ENCODE measurements at places on chromosomes 6 and 20. TPM values are rescaled to one million over a fixed set of nuclear protein-coding genes. Genes with fewer than 3 reads are reported as not detected.

DNA sequence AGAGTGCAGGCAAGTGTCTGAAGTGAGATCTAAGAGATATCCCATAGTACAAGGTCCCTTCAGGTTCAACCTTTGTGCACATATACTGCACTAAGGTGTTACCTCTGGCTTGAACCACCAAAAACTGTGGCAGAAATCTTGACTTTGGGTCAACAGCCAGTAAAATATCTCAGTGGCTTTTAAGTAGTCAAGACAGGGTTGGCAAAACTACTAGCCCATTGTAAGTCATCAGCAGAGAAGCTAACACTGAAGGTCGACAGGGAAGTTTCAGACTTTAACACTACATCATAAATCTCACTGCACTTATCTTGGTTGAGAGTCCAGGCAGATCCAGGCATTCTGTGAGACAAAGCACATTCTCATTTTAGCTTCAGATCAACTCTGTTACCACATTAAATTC, 1684.7 kb downstream of the HACE1 start:
- no peaks in the 10 kb centered on the region for H3K4me1 ChIP-seq
- no peaks in the 10 kb centered on the region for H3K27me3 ChIP-seq
- no peak for DNase-seq
- no peak overlapping the region for H3K27ac ChIP-seq

DNA sequence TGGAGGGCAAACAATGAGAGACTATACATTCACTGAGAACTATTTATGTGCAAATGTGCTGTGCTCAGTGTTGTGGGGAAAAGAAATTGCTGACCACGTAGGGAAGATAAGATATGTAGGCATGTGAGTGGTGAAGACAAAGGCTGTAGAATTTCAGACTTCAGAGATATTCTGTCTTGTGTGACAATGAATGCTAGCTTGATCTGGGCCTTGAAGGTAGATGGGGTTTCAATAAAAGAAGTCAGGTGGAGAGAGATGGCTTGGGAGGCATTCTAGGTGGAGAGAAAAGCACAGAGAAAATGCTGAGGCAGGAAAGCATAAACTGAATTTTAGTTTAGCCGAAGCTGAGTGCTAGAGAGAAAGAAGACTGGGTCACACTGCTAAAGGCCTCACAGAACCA, 56.8 kb upstream of the EEF1A1 start:
- DNase-seq: no peak
- H3K4me3 ChIP-seq: no peak overlapping the region
- no peak overlapping the region for H3K27ac ChIP-seq
- H3K36me3 ChIP-seq: no peaks in the 10 kb centered on the region
- no peaks in the 10 kb centered on the region for H3K27me3 ChIP-seq

- no peaks in the 10 kb centered on the region for H3K36me3 ChIP-seq
- H3K27ac ChIP-seq: no peak overlapping the region
- DNase-seq: no peak
Measured at GRCh38 chr6:21967056-21967974, 329.5 kb downstream of the PRL start.

DNA sequence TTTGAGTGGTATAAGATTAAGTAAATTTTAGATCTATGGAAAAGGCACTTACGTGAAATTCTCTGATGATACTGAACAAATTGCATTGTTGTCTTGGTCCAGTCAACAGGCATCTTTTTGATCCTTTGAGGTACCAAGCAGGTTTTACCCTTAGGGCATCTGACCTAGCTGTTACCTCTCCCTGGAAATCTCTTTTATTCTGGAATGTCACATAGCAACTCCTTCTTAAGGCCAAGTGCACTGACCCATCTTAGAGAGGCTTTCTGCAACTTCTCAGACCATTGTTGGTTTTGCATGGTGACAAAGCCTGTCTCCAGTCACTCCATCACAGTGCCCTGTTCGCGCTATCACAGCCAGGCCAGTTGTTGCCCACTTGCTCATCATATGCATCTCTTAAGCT, 42.0 kb downstream of the TPD52L1 start:
- H3K27me3 ChIP-seq: no peaks in the 10 kb centered on the region
- H3K27ac ChIP-seq: no peak overlapping the region
- no peak overlapping the region for H3K4me3 ChIP-seq
- no peak for DNase-seq
- H3K36me3 ChIP-seq: no peaks in the 10 kb centered on the region
- H3K4me1 ChIP-seq: peaks cover 12% of the 10 kb centered on the region

DNA sequence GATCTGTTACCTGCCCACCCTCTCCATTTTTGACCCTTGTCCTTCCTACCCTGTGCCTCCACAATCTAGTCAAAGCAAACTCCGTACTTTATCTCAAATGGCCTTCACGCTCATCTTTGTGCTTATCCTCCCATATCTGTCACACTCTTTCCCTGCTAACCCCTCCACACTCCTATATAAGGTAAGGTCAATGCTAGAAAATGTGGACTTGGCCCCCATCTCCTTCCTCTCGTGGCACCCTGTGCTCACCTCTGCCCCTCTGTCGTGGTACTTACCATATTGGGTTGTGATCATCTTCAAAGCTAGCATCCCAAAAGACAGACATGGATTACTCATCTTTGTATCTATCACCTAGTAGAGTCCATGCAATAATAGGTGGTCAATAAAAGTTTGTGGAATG, 127.6 kb upstream of the FOXQ1 start:
- no peaks in the 10 kb centered on the region for H3K4me1 ChIP-seq
- H3K27me3 ChIP-seq: peaks cover 6% of the 10 kb centered on the region
- no peak overlapping the region for H3K27ac ChIP-seq
- DNase-seq: no peak
- no peak overlapping the region for H3K4me3 ChIP-seq

GRCh38 chr6:33790379-33790778, 1.4 kb upstream of the LEMD2 start:
- DNase-seq: no peak
- peaks cover 18% of the 10 kb centered on the region for H3K27me3 ChIP-seq
- H3K4me1 ChIP-seq: peaks cover 29% of the 10 kb centered on the region
- H3K36me3 ChIP-seq: no peaks in the 10 kb centered on the region

GRCh38 chr6:146871611-146872425, 273.0 kb downstream of the ADGB start:
- H3K4me1 ChIP-seq: no peaks in the 10 kb centered on the region
- no peaks in the 10 kb centered on the region for H3K27me3 ChIP-seq
- peak; percentile 78 for DNase-seq
- H3K27ac ChIP-seq: no peak overlapping the region

IRF4 gene
- total RNA-seq: not detected

DNA sequence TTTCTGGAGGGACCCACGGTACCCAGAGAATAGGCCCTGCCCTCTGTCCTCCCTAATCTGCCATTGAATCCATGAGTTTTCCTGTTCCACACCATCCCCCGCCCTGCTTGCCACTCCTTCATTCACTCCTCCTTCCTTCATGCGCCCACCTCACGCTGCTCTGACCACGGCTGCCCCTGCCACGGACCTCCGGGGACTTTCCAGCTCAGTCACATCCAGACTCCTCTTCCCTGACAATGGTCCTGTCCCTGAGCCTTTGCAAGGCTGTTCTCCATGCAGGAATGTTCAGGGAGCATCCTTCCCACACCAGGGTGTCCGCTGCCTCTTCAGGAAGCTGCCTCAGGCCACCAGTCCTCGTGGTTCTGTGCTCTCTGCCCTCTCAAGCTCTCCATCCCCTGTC, 25.9 kb downstream of the GLP1R start:
- H3K4me3 ChIP-seq: no peak overlapping the region
- no peaks in the 10 kb centered on the region for H3K36me3 ChIP-seq
- no peaks in the 10 kb centered on the region for H3K4me1 ChIP-seq
- H3K27me3 ChIP-seq: no peaks in the 10 kb centered on the region
- no peak for DNase-seq

DNA sequence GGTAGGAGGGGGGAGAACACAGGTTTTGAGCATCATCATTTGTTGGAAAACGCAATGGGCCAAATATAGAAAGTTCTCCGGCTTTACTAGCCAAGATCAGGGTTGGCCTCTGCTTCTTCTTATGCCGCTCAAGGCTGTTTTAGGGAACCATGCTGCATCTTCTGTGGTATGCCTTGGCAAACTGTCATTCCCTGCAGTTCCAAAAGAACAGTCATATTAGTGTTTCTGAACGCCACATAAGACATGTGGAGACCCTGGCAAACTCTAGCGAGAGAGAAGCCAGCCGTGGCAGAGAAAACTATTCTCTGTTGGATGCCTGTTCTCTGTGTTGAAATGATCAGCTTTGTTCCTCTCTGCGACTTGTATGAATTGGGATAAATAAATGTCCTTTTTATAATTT, 10.8 kb downstream of the ACTR5 start:
- DNase-seq: no peak
- no peak overlapping the region for H3K4me3 ChIP-seq
- no peaks in the 10 kb centered on the region for H3K4me1 ChIP-seq
- H3K27me3 ChIP-seq: no peaks in the 10 kb centered on the region

DNA sequence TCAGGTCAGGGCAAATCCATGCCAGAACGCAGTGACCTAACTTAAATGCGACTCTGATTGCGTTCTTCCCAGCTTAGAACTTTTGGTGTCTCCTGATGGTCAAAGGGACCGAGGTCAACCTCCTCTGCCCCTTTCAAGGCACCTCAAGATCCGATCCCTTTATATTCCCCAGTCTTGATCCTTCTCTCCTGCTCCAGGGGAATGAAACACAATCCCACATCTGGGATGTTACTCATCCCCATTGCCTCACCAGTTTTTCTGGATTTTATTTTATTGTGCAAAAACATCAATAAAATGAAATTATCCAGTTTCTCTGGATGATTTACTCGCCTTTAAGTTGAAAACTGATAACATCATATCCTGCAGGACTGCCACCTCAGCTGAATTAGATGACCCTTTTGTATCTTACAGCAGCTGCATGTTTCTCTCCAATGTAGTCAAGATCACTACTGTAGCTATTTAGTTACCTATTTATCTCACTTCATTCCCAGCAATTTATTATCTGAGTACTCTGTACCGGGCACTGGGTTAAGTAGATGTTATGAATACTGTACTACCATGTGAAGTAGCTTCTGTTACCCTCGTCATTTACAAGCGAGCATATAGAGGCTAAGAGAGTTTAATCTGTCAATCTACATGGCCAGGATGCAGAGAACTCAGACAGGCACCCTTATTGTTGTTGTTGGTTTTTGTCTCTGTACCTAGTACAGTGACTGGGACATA, 44.0 kb downstream of the IRAK1BP1 start:
- H3K27me3 ChIP-seq: no peaks in the 10 kb centered on the region
- H3K4me1 ChIP-seq: no peaks in the 10 kb centered on the region
- no peaks in the 10 kb centered on the region for H3K36me3 ChIP-seq
- peak overlapping the region; percentile 54 for H3K4me3 ChIP-seq
- DNase-seq: no peak

DNA sequence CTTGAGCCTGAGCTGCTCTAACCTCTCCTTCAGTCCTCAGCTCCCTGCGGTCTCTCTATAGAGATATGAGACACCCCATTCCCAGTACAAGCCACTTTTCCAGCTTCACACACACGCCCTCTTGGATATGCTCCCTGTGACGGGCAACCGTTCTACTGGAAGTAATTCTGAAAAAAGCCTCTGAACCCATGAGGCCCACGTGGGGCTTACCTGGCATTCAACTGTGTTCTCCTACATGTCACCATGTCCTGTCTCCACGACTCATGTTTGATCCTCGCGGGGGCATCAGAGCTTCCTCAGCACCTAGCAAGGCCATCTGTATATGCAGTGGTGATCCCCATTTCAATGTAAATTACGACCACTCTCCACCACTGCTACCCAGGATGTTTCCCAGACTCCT, 69.2 kb upstream of the DUSP22 start:
- no peak overlapping the region for H3K27ac ChIP-seq
- H3K36me3 ChIP-seq: no peaks in the 10 kb centered on the region
- H3K4me3 ChIP-seq: no peak overlapping the region
- no peak for DNase-seq

C2 gene
- total RNA-seq: 0.20 TPM

GRCh38 chr6:139019722-139020121, 8.8 kb upstream of the ABRACL start:
- H3K27me3 ChIP-seq: no peaks in the 10 kb centered on the region
- no peak overlapping the region for H3K27ac ChIP-seq
- no peak for DNase-seq
- no peaks in the 10 kb centered on the region for H3K36me3 ChIP-seq

DNA sequence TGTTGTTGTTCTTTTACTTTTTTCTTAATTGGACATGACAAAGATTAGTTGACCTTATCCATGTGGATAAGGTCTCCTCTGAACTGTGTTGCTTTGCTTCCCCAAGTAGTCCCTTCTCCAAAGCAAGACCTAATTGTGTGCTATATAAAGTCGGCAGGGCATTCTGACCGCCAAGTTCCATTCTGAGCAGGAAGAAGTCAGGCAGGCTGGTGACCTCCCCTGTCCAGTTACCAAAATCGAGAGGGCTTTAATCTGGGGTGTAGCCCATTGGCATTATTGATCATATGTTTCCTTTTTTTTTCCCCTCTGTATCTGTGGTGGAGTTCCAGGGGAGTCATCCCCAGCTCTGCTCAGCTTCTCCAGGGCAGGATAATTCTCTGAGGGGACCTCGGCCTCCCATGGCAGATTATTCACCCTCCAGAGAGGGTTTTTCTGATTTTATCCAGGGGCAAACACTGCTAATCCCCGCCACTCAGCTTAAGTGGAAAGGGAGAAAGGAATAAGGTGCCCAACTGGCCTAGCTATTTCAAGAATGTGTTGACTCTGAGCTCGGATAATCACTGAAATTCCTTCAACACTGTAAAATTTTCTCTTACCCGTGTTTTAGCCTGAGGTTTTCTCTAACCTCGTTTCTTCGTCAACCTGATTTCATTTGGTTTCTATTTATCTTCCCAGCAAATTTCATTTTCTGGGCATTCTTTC, 71.8 kb upstream of the L3MBTL3 start:
- no peaks in the 10 kb centered on the region for H3K4me1 ChIP-seq
- no peak overlapping the region for H3K4me3 ChIP-seq
- H3K27ac ChIP-seq: no peak overlapping the region
- H3K27me3 ChIP-seq: no peaks in the 10 kb centered on the region

DNA sequence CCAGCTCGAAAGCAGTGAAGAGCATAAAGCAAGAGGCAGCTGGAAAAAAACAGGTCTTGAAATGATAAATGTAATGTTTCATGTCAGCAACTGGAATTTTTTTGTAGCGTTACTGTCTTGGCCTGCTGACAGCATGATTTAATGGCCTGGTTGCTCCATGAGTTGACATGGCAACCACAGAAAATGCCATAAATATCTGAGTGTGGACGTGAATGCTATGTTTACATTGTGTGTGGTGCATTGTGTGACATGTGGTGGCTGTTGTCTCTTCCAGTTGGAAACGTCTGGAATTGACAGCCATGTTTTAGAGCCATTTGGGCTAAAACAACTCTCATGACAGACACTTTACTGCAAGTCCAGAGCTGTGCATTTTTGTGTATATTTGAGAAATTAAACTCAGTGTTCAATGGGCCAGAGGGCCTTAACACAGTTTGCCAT, 170.0 kb downstream of the FOXA2 start:
- no peaks in the 10 kb centered on the region for H3K27me3 ChIP-seq
- no peaks in the 10 kb centered on the region for H3K36me3 ChIP-seq
- H3K27ac ChIP-seq: no peak overlapping the region
- DNase-seq: no peak
- no peak overlapping the region for H3K4me3 ChIP-seq

GRCh38 chr6:157769776-157770426, 53.1 kb upstream of the SNX9 start:
- DNase-seq: no peak
- H3K4me3 ChIP-seq: no peak overlapping the region
- H3K27ac ChIP-seq: no peak overlapping the region
